ENCODE measurements at places on chromosomes 12 and 14. TPM values are rescaled to one million over a fixed set of nuclear protein-coding genes. Genes with fewer than 3 reads are reported as not detected.

DNA sequence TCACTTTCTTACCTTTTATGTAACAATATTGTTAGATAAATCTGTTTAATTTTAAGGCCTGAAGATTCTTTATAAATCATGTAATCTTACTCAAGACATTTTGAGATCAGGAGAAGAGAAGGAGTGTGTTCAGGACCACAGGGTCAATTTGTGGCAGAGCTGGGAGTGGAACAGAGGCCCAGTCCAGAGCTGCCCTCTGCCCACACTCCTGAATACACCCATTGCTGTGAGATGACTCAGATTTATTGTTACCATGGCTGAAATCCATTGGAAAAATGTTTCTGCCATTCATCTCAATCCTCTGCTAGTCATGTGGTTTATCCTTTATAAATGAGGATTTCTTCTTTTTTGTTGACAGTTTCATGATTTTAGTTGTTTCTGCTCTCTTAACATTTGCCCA is 100.5 kb upstream of the STXBP6 start:
- DNase-seq = no peak

- DNase-seq = no peak
These were observed 20.4 kb downstream of the ACVR1B start for GRCh38 chr12:51971679-51972421.

DNA sequence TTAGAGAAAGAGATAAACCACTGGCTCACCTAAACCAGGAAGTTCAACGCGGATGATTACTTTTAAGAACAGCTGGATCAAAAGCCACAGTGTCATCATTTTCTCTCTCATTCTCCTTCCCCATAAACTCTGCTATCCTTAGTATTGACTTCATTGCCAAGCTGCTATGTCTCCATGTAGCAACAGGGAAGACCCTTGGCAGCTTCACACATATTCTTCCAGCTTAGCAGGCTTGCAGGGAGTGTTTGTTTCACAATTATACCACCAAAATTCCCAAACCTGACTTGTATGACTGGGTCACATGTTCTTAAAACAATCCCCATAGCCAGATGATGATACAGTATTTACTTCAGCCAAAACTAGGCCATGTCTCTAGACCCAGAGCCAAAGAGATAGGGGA is 235.5 kb downstream of the PAWR start:
- peak; percentile 26 for DNase-seq

The SYCP3 gene
- total RNA-seq = not detected

The IGF1 gene
- total RNA-seq = 4.4 TPM

DNA sequence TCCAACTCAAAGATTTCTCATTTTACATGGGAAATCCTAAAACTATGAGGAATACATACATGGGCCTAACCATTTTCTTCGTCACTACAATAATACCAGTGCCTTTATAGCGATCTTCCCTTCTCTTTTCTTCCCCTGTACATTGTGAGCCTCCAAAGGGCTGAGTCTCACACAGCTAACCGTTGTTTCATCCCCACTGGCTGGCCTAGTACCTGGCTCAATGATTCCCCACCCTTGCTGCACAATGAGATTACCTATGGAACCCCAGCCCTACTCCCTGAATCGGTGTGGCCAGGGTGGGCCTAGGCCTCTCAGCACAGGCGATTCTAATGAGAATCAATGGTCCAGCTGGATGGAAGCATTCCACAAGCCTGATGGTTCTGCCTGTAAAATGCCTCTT is 16.1 kb downstream of the PPTC7 start:
- no peak for DNase-seq

- DNase-seq = no peak
These were observed 12.2 kb downstream of the RPH3A start for GRCh38 chr12:112803620-112804282.

GRCh38 chr12:83945871-83946270 is 966.7 kb downstream of the SLC6A15 start:
- no peak for DNase-seq

The PRKD1 gene
- 21.6 TPM for total RNA-seq

DNA sequence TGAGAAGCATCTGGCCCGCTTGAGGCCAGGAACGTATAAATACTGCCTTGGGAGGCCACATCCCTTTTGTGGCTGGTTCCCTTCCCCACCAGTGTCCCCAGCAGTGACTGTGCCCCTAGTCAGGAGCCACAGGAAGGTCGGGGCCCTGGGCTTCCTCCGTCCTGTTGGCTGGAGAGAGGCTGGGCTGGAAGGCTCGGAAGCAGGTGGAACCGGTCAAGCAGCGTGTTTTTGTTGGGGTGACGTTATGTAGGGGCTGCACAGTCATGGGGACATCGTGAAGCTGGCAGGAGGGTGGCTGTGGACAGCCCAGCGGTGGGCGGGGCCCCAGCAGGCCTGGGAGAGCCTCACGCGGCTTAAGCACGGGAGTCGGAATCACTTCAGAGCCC is 10.1 kb downstream of the XRCC3 start:
- peak; percentile 76 for DNase-seq

The NKX2-1 gene
- not detected for total RNA-seq

DNA sequence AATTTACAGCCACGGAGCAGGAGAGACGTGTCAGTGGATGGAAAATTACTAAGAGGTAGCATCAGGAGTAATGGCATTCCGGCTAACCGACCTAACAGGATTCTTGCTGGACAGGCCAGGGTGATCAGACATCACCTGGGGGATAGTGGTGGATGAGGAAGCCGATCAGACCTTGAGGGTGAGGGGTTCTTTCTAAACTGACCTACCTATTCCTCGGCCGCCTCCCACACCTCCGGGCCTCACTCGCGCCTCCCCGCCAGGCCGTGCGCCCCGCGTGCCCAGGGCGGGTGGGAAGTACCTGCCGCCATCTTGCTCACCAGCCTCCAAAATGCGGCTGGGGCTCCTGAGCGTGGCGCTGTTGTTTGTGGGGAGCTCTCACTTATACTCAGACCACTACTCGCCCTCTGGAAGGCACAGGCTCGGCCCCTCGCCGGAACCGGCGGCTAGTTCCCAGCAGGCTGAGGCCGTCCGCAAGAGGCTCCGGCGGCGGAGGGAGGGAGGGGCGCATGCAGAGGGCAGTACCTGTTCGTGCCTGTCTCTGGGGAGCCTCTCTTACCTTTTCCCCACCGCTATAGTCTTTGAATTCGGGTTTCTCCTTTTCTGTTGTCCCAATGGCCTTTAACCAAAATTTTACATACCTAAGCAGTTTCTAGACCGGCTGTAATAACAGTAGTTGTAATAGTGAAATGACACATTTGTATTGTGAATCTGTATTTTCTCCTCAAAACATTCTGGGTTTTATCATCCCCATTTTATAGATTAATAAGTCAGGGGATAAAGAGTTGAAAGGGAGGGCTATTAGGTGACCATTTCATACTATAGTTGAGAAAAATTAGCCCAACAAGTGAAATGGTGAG is at the start of gene TMPRSS12:
Gene TMPRSS12 (plus strand): TSS at position 290 of the 857 bp plus-strand sequence. CDS start 39 bp downstream, at position 329.
- DNase-seq = peak; percentile 27

The KCNH3 gene
- 5.9 TPM for total RNA-seq

GRCh38 chr12:110540048-110540447 is 37.9 kb downstream of the RAD9B start:
- no peak for DNase-seq

- DNase-seq = no peak
These were observed 30.8 kb downstream of the P2RX2 start for GRCh38 chr12:132649226-132649945.

- no peak for DNase-seq
These were observed 395.7 kb upstream of the NOVA1 start for GRCh38 chr14:26993556-26993955.

- no peak for DNase-seq
These were observed 335.1 kb upstream of the OR4E1 start for GRCh38 chr14:22008766-22009165.

GRCh38 chr14:41280745-41281144 is 325.9 kb upstream of the LRFN5 start:
- no peak for DNase-seq

DNA sequence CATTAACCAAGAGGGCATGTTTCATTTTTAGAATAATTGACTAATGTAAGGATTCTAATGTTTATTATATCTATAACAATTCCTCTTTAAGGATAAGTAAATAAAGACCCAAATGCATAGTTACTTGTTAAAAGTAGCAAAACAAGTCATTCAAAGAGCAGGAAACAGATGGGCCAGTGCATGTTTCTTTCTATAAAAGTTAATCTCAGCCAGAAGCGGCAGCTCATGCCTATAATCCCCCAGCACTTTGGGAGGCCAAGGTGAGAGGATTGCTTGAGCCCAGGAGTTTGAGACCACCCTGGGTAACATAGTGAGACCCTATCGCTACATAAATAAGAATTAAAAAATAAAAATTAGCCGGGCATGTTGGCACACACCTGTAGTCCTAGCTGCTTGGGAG is 391.0 kb upstream of the RGS6 start:
- no peak for DNase-seq

DNA sequence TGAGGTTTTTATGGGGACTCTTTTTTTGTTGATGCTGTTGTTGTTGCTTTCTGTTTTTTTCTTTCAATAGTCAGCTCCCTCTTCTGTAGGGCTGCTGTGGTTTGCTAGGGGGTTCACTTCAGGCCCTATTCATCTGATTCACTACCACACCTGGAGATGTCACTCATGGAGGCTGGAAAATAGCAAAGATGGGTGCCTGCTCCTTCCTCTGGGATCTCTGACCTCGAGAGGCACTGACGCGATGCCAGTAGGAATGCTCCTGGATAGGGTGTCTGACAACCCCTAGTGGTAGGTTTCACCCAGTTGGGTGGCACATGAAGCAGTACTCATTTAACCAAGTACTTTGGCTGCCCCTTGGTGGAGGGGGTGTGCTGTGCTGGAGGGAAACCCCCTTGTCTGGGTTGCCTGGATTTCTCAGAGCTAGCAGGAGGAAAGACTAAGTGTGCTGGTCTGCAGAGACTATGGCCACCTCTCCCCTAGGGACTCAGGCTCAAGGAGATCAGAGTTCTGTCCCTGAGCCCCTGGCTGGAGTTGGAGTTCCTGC is 745.5 kb downstream of the TMTC2 start:
- no peak for DNase-seq

The REP15 gene
- 2.2 TPM for total RNA-seq

- DNase-seq = no peak
These were observed 652 bp downstream of the SART3 start for GRCh38 chr12:108560321-108560721.

The TMTC1 gene
- total RNA-seq = 22.3 TPM

Data from ovary (tissue), 10 donors.